ENCODE measurements at places on chromosomes 7 and 10.
A peak's percentile ranks its signal among the peaks of the same experiment; 100 is the strongest.

DNA sequence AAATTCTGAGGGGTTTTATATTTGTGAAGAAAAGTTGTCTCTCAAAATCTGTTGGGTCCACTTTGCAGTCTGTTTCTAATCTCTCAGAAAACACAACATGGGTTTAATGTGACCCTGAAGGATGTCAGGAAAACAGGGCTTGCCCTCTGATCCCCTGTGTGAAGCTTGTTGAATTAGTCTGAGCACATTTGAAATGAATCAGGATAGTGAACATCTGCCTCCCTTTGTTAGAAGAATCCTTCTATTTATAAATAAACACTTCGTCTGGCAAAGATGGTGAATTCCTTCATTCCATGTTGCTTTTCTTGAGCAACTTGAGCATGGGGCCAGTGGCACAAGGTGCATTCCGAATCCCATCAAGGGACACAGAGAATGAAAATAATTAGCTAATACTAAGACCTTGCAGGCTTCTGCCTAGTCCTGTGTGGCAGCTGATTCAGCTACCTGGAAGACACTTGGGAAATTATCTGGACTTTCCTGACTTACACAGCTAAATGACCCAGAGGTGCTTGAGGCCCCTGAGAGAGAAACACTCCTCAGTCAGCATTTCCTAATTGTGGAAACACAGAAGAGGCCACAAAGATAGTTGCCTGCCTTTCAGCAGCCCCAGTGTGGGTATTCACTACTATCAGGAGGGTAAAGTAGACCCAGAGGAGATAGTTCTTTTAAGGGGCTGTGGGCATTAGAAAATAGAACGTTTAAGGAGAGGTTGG, 305.5 kb downstream of the C7orf25 start:
- no peak for DNase-seq

GRCh38 chr10:30877111-30877510, 154.6 kb downstream of the ZNF438 start:
- DNase-seq: no peak

- peak; percentile 13 for DNase-seq
Observed at GRCh38 chr7:187227-187927, 5.0 kb upstream of the FAM20C start.

DNA sequence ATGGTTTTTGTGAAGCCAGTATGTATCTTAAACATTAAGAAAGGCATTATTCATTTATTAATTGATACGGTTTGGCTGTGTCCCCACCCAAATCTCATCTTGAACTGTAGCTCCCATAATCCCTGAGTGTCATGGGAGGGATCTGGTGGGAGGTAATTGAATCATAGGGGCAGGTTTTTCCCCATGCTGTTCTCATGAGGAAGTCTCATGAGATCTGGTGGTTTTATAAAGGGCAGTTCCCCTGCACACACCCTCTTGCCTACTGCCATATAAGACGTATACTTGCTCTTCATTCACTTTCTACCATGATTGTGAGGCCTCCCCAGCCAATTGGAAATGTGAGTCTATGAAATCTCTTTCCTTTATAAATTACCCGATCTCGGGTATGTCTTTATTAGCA, 28.1 kb downstream of the OTUD1 start:
- DNase-seq: no peak

DNA sequence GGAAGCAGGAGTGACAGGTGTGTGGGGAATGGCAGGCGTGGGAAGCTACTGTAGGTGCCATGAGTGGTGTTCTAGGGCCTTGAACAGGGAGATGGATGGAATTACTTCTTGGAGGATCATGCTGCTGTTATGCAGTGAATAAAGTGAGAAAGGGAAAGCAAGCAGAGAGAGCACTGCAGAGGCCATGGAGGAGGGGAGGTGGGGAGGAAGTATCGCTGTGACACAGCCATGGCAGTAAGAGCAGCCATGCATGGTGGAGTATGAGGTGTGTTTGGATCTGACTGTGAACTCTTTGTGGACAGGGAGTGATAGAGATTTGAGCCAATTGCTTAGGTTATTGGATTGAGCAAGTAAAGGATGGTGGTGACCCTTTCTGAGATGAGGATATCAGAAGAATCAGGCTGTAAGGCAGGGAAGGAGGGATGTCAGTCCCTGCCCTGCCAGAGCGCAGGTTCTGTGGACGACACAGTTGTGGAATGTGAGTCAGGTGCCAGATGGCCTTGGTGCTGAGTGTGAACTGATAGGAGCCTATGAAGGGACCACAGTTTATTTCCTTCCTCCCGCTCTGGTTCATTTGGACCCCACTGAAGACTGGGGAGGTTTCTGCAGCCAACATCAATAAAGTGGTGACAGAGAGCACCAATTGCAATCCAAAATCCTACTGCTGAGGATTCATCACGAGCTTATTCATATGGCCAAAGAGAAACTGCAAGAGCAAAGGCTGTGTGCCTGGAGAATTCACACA, 105.5 kb upstream of the TMEM72 start:
- DNase-seq: no peak

GRCh38 chr10:46224414-46224682, 62.4 kb upstream of the ANTXRL start:
- no peak for DNase-seq

DNA sequence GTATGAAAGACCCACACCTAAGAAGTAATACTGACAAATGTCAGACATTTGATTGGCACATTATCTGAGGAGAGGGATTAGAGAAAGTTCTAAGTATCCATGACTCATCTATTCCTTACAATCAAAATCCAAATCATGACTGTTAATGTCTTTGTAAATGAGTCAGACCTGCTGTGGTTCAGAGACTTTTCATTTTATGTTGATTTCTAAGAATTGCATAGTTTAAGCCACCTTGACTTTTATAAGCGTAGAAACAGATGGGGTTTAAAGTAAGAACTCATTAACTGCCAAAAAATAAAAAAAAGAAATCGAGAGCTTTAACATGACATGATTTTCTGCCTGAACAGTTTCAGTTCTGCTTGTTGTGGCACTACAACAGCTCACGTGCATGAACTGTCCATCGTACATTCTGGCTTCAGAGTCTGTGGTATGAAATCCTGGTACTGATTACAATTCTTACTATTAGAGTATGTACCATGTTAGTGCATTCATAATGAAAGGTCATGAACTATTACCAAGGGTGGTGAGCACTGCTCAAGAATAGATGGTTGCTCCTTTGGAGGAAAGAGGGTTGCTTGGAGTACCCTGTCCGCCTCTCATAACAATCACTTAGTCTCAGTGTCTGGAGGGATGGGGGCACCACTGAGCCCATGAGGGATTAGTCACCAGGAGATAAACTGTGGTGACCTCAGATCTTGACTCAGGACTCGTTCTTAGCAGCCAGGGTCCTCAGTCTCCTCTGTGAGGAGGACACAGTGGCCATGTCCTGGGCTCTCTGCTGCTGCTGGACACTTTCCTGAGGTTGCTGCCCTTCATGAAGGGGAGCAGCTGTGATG, 42.2 kb downstream of the ACSM6 start:
- no peak for DNase-seq

- DNase-seq: no peak
Observed at GRCh38 chr10:109934958-109935793, 11.9 kb upstream of the XPNPEP1 start.

DNA sequence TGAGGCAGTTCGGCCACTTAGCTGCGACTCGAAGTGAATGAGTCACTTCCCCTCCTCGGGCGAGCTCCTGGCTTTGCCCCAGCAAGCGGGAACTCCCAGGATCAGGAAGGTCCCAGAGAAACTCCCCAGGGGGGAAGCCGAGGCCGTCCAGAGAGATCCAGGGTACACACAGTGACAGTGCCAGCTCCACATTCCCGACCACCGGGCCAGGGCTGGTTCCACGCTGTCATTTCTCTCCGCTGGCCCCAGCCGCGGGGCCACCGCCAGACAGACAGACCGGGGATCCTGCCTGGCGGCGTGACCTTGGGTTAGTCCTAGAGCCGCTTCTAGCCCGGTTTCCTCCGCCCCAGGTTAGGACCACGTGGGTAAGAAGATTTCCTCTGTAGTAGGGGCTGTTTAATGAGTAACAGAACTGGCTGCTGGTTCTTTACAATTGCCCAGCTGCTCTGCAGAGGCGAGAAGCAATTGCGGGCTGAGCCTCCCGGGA, 463 bp upstream of the UPP1 start:
- DNase-seq: peak; percentile 71

DNA sequence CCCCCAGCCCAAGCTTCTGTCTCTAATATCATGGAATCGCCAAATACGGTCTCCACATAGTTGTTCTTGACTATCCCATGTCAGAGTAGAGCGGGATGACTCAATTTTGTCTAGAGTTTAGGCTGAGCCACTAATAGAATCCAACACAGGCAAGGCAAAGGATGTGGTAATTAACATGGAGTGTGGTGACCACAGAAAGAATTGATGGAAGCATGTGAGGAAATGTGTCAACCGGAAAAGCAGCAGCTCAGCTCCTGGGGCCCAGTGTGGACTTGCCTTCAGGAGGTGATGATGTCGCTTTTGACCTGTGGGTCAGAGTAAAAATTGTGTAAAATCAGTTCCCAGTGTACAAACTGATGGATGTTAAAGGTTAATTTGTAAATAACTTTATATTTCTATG, 139.3 kb upstream of the KLF6 start:
- no peak for DNase-seq

GRCh38 chr10:114931072-114931679, 6.8 kb upstream of the TRUB1 start:
- no peak for DNase-seq

GRCh38 chr7:67854221-67855178, 857.9 kb downstream of the TYW1 start:
- no peak for DNase-seq

DNA sequence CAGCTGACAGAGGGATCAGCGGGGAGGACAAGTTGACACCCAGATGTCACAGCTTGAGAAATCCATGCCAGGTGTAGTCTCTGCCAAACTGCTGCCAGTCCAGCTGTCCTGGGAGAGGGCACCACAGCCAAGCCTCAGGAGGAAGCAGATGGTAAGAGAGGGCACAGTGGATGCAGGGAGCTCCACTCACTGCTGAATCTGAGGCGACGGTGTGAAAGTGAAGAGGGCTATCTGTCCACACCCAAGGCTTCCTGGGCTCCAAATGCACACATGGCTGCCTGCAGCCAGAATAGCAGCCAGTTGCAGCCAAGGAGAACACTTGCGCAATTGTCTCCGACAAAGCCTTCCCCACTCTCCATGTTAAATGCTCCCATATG, 502.4 kb downstream of the GRID1 start:
- DNase-seq: no peak

GRCh38 chr7:28178599-28178998, 2.0 kb downstream of the JAZF1 start:
- DNase-seq: no peak

GRCh38 chr10:84523526-84523925, 195.1 kb downstream of the CCSER2 start:
- no peak for DNase-seq

DNA sequence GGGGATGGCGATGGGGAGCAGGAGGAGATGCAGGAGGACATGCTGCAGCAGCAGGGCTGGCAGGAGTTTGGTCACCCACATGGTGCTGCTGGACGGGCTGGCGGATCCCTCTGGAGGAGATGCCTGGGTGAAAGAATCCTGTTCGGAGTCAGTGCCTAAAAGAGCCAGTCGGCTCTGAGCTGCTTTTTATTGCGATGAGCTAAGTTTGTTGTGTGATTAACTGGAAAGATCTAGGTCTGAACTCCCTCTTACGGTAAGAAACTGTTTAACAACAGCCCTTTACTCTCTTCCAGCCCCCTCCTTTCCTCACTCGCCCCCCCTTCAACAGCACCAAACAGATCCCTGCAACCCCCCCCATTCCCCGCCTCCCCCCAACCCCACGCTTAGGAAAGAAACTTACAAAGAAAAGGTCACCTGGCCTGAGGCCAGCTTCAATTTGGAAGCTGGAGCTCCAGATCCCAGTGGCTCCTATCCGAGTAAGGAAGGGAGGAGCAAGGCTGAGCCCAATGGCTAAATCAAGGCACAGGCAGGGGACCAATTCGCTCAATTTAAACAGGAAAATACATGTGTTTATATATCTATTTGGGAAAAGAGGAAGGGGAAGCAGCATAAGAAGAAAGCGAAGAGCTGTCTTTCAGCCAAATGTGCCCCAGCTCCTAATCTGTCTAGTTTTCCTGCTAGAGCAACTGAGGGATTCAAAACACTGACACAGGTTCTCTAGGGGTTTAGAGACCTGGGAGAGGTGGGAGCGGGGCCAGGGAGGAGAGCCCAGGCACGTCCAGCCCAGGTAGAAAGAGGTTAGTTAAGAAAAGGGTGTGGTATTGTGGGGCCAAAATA, at the start of gene HGF:
Gene HGF (minus strand): TSS at position 157 of the 837 bp plus-strand sequence. CDS start 76 bp downstream, at position 81.
- DNase-seq: no peak

GRCh38 chr10:88289342-88289741, 293.8 kb downstream of the RNLS start:
- DNase-seq: no peak

- DNase-seq: no peak
Observed at GRCh38 chr10:97490592-97490991, 7.6 kb downstream of the MMS19 start.

DNA sequence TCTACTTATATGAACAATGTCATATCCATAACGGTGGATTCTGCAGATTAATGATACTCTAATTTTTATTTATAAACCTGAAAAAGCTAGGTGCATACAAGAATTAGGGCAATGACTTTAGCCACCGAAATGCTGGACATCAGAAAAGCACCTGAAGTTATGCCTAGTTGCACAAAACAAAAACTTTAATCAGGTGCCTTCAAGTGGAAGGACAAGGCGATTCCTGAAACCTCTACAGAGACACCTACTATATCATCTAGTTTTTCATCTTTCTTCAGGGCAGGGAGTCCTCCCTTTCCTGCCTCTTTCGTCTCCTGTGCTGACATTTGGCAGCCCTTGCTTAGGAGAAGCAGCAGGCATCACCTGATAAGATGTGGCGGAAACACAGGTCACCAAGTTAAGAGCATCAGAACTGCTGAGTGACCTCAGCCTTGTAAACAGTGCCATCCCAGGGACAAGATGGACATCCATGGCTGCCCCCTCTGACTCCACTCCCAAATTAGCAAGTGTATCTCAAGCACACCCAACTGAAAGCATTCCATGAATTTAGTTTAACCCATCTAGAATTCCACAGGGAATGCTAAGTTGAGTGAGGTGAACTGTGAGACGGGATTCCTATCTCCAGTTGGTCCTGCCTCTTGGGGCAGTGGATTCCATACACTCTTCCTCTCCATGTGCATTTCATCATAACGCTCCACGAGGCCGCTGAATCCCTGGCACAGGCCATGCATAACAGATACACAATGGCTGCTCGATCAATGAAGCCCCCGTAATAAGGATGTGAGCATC, 5.8 kb downstream of the ITPRIP start:
- DNase-seq: no peak

- no peak for DNase-seq
Observed at GRCh38 chr7:148368562-148368961, 222.0 kb upstream of the C7orf33 start.

Measured in CD4-positive, alpha-beta T cell treated with Interferon gamma for 1 hour (primary cell).